ENCODE measurements at places on chromosomes 6 and 20.

DNA sequence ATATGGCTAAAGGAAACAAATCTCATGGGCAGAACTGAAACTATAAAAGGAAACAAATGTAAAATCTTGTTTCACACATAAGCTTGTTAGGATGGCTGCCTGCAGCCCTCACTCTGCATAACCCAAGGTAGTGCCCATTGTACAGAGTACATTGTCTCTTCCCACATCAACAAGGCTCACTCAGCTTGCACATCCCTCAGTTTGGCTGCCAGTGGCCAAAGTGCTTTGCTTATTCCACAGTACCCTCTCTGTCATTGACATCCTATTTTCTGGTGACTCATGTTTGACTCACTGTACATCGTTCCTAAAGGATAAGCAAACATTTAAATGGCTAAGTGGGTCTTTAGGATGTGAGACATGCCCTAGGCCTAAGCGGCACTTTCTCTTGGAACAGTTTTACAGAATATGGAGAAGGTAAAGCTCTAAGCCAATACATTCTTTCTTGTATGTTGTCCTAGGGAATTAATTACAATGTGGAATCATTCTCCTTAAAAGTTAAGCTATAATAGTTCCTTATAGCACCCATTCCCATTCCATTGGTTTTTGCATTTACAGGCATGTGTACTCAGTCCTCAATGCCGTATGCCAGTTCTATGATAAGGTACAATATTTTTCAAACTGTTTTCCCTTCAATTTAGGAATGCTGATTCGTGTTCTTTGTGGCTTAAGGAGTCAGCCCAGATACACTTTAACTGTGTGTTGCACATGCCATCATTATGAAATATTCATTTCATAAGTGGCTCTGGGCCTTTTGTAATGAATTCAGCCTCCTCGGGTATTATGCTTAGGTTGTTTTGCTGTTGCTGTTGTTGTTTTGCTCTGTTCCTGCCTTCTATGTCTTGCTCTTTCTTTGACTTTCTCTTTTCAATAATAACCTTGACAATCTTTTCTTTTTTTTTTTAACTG is 5.5 kb downstream of the ANKEF1 start:
- DNase-seq: no peak

GRCh38 chr6:90179190-90180169 is 117.2 kb downstream of the BACH2 start:
- DNase-seq: no peak

DNA sequence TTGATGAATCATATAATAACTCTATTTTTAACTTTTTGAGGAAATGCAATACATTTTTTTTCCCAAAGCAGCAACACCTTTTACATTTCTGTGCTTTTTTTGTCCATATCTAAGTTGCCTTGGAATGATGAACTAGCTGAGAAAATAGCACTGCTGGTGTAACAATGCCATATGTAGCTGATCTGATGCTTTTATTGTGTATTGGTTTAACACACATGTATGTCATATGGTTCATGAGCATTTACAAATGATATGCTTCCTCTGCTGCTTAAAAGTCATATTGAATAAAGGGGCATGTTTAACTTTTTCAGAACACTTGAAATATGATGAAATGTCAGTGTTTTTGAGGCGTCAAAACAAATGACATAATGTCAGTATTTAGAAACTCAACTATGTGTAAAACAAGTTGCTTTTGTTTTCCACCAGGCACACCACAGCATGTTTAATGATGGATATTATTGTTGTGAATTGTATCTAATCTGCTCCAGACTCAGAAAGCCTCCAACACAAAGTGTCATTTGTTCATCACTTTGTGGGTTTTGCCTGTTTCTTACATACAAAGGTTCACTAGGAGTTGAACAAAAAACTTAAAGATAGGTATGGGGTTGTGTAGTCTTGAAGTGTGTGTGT is 775.8 kb upstream of the FLRT3 start:
- DNase-seq: no peak

- no peak for DNase-seq
These were observed 43.4 kb upstream of the TENT5A start for GRCh38 chr6:81795890-81796289.

GRCh38 chr6:125558241-125558843 is 191.1 kb upstream of the HEY2 start:
- no peak for DNase-seq

DNA sequence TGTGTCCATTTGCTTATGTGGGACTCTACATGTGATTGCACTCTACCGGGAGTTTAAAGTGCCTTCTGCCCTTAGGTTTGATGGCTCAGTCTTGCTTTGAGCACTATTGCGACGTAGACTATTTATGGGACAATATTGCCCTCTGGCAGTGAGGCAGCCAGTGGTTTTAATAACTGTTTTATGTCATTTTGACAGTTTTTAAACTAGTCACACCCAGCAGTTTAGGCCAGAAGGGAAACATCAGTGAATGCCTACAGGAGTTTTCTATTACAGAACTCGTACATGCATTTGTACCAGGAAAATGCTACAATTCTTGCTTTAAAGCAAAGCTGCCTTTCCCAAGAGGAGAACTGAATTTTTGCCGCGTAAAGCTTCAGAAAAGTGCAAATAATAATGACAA is 813.7 kb downstream of the KIF16B start:
- peak; percentile 15 for DNase-seq

- no peak for DNase-seq
These were observed 31.1 kb downstream of the BRPF3 start for GRCh38 chr6:36227379-36228228.

DNA sequence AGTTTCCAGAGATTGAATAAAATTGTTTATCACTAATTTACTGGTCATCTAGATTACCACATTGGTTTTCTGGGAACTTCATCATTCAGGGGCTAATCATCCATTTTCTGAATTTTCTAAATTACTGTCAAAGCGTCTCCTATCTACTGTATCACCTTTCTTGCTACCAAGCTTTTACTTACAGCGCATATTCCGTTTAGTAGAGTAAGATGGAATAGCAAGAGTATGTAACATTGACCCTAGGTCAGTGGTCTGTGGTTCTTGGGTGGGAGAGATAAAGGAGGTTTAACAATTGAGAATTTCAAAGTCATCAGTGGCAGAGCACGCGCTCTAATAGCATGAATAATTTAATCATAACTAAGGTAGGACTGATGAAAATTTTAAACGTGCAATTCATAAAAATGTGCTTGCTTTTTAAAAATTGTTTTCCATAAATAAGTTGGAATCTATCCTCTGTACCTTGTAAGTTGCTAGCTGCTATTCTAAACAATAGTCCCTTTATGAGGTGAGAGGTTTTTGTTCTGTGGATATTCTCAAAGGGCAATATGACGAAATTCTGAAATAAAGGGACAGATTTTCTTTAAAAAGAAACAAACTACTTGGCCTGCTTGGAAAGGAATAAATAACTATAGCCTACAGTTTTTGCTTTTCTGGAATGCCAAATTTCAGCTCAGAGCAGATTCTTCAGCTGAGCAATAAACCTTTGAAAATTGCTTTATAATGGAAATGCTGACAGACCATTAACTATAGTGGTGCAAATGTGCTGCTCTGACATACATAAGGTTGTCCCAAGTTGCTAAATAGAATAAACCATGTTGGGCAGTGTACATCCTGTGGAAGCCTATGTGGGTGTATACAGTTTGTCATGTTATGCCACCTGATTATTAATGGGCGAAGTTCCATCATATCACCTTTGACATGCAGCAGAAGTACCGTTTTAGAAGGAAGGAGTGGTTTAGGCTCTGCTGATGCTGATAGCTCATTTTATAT is 84.1 kb downstream of the ZFAND3 start:
- DNase-seq: no peak

- peak; percentile 70 for DNase-seq
These were observed 56.7 kb upstream of the ZFAND3 start for GRCh38 chr6:37762806-37763205.

DNA sequence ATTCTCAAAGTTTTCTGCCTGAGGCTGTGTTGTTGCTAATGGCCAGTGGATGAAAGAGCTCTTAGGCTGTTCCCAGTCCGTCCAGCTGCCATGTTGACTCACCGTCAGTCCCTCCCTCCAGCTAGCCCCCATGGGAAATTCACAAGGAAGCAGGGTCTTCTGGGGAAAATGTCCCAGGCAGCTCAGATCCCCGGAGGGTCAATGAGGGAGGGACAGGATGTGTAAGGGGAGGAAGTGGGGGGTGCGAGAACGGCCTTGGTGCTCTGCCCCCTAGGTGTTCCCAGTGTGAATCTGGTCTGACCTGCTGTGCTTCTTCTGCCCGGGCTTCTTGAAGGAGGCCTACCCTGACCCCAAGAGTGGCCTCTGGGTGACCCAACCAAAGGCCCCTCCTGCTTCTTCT is 65.9 kb downstream of the CEBPB start:
- no peak for DNase-seq

- DNase-seq: no peak
These were observed 107.2 kb downstream of the LY86 start for GRCh38 chr6:6695625-6696276.

DNA sequence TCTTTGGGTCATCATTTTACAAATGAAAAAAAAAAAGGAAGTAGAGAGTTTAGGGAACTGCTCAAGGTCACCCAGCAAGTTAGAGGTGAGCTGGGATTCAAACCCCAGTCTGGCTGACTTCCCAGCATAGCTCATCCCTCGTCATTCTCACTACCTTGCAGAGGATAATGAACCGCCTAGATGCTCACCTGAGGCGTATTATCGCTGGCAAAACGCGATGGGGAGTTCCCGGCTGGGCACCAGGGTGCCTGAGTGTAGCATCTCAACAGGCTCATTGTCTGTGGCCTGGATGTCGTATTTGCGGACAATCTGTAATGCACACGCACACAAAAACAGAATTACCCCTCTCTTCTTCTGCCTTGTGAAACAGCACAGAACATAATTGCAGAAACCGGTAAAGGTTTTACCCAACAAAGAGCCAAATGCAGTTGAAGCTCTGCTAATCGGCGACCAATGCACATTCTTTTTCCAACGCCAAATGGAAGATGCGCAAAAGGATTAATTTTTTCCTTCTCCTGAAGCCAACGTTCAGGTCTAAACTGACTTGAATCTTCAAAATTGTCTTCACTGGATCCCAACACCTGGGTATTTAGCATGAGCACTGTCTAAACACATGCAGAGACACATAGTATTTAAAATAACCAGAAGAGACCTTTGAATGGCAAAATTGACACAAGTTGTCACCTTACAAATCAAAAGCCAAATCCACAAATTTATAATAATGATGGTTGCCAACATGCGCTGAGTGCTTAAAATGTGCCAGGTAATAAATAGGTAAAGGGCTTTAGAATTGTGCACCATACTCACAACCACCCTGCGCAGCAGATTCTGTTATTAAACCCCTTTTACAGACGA is 16.6 kb downstream of the CYP24A1 start:
- no peak for DNase-seq

GRCh38 chr6:123925842-123926399 is 122.3 kb downstream of the NKAIN2 start:
- no peak for DNase-seq

DNA sequence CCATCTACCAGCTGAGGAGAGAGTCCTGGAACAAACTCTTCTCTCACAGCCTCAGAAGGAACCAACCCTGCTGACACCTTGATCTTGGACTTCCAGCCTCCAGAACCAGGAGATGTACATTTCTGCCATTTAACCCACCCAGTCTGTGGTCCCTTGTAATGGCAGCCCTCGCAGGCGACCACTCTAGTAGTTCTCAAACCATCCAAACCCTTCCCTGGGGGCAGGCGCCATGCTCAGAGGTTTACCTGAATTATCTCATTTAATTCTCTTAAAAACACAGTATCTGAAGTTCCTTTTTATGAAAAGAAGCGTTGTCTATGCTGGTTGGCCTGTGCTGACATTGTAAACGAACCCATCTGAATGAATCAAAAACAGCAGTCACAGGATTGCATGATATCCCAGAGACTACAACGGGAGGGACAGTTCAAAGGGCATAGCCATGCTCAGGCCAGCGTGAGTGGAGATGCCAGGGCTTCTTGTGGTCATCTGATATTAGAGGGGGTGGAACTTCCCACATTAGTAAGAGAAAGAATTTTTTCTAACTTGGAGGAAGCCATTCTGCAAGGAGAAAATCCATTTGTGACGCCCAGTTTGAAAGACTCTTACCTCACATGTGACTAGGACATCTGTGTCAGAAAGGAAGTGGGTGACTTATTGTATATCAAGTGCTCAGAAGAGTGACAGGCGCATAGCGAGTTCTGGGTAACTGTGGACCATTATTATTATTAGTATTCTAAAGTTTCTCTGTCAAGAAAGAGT is 17.2 kb upstream of the TAGAP start:
- no peak for DNase-seq

DNA sequence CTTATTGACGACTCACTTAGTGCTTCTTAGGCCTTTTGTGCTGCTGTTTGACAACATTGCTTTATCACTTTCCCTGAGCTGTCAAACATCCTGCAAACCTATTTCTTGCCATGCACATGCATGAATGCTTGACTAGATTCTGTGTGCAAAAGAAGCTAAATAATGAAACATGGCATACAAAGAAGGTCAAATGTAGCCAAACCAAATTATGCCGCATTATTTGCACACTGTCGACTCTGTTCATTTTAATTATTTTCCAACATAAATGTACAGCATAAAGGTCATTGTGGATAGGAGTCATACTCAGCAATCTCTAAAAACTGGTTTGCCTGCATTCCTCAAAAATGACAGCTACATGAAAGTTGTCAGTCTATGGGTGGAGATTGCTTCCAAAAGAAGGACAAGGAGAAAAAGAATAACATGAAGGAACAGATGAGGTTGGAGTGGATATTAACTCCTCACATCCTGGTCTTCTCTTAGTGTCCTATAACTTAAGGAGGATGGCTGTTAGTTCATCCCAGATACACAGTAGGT is 123.1 kb upstream of the STXBP5 start:
- DNase-seq: no peak

DNA sequence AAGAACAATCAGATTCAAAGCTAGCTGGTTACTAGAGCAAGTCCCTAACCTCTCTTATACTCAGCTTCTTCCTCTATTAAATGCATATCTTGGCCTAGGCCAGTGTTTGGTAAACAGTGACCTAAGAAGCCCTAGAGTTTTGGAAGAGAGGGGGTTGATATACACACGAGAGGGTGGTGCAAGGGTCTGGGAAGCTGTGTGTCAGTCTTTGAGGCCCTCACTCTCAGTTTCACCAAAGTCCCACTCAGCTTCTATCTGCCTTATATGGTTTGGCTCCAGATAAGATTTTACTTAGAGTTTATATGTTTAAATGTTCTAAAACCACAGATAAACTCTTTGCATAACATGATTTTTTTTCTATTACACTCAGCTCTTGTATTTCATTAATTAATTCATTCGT is 526.1 kb upstream of the BTBD3 start:
- no peak for DNase-seq

GRCh38 chr6:13709689-13710551 is 1.7 kb downstream of the RANBP9 start:
- DNase-seq: peak; percentile 79

- no peak for DNase-seq
These were observed 48.6 kb downstream of the DAAM2 start for GRCh38 chr6:39840781-39841180.

DNA sequence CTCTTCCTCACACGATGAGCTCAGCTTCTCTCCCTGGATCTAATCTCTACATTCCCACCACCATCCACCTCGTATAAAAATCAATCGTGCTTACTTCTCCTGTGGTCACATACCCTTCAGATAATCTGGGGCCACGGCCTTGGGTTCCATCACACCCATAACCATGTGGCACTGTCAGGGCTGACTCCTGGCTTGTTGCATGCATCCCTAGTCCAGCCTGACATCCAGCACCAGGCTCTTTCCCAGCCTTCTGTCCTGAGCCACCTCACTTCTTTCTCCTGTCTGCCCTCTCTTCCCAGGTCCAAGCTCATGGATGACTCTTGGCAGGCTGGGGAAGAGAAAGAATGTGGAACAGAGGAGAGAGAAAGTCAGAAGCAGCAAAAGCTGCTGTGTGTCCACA is 199.8 kb downstream of the BACH2 start:
- DNase-seq: no peak
